ENCODE measurements at places on chromosomes 16 and 17. TPM values are rescaled to one million over a fixed set of nuclear protein-coding genes. Genes with fewer than 3 reads are reported as not detected.

DNA sequence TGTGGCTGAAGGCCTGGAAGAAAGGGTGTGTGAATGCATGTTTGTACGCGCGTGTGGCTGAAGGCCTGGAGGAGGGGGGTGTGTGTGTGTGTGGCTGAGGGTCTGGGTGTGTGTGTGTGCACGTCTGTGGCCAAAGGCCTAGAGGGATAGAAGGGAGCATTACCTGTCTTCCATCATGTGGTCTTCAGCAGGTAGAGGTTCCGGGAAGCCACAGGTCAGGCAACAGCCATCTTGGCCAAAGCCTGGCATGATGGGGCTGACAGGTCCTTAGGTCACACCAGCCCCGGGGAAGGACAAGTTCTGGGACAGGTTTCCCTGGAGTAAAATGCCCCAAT, 5.2 kb downstream of the LITAFD start:
- no peak for DNase-seq

DNA sequence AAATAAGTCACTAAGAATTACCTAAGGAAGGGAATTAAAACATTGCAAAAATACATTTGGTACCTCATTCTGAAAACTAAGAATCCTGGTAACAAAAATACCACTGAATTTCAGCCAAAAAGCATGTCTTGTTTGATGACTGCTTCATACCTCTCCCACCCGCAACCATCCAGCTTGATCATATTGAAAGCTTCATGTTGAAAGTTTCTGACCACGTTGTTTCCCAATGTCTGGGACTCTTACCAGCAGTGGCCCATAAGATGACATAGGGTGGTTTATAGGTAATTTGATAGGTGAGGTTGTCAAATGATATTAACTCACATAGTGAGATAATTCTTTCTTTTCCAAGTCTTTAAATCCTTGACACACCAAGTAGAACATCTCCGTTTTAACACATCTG, 139.3 kb downstream of the CDH11 start:
- DNase-seq: no peak

DNA sequence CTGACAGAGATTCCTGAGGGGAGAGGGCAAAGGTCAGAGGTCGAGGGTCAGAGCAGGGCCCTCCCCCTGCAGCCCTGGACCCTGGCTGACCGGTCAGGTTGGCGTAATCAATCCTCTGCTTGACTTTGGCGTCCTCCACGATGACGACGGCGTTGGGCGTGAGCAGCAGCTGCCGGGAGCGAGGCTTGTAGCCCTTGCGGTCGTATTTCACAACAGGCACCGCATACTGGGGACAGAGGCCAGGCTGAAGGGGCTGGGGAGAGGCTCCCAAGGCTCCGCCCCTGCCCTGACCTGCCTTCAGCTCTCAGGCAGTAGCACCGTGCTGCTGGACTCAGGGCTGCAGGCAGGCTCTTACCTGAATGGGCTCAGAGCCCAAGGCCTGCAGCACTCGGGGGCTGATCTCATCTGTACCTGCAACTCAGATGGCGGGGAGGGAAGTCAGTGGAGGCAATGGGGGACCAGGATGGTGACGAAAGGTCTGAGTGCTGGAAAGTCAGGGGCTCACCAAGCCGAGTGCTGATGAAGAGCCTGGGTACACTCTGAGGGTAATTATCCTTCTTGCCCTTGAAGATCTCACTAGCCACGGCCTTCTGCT, 12.0 kb upstream of the CRK start:
- no peak for DNase-seq

DNA sequence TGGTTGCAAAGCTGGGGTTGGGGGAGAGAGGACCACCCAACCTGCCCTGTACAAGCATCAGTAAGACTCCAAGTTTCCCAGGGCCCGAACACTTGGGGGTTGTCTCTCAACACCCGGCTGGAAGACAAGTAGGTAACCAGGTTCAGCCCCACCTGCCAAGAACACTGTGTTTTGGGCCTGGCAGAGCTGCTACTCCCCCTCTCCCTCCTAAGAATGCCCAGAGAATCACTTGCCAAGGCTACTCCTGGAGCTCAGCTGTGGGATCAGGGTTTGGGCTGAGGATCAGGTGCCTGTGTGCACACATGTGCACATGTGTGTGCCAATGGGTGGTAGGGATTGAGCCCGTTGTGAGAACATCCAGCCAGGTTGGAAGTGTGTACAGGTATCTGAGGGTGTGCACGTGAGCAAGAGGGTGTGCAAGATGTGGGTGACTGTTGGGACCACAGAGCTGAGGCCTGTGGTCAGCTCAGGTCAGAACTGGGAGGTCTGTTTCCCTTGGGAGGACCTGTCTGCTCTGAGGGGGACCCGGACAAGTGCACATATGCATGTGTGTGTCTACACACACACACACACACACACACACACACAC, 2.3 kb downstream of the HSD11B2 start:
- DNase-seq: no peak

- no peak for DNase-seq
Observed at GRCh38 chr17:78401246-78401645, 22.8 kb downstream of the PGS1 start.

GRCh38 chr17:58605470-58605869, 86.4 kb downstream of the TEX14 start:
- no peak for DNase-seq

- peak; percentile 8 for DNase-seq
Observed at GRCh38 chr16:9258423-9259051, 167.1 kb downstream of the HAPSTR1 start.

DNA sequence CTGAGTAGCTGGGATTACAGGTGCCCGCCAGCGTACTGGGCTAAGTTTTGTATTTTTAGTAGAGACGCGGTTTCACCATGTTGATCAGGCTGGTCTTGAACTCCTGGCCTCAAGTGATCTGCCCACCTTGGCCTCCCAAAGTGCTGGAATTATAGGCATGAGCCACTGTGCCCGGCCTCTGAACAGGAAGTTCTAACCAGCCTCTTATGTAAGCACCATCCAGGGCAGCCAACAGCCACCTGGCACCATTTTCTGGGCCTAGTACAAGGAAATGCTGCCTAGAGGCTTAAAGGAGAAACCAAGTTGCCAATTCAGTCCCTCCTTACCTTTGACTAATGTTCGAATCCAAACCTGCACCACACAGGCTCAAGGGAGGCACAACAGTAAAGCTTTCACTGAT, 8.5 kb upstream of the SLC39A11 start:
- no peak for DNase-seq

DNA sequence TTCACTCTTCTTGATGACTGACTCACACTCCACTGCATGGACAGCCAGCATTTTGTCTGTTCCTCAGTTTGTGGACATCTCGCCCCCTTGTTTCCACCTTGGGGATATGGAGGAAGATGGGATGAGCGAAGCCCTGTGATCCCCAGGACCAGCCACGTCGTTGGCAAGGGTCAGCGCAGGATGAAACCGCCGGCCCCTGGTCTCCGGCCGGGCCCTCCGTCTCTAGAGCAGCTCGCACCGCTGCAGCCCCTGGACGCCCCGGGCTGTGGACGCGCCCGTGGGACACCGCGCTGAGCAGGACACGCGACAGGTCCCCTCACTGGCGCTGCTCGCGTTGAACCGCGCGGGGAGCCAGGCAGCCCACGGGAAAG, 604 bp upstream of the ZC3H18 start:
- no peak for DNase-seq

- no peak for DNase-seq
Observed at GRCh38 chr16:337975-338575, 14.4 kb downstream of the AXIN1 start.

GRCh38 chr17:39240631-39241030, 14.9 kb upstream of the STAC2 start:
- no peak for DNase-seq

DNA sequence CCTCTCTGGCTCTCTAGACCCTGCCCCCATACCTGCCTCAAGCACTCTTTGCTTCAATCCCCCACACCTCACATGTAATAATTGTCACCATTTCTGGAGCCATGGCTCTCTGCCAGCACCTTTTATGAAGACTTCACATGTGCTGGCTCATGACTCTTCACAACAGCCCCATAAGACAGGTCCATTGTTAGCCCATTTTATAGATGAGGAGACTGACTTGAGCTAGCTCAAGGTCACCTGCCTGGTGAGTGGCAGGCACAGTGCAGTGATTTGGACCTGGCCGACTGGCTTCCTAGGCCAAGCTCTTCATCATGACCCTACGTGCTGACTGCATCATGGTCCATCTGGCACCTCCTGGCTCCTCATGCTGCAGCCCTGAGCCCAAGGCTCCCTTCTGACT, 25.0 kb downstream of the FAM20A start:
- no peak for DNase-seq

GRCh38 chr16:89177501-89177900, 6.0 kb downstream of the CDH15 start:
- no peak for DNase-seq

GRCh38 chr16:70267516-70267915, 15.8 kb upstream of the EXOSC6 start:
- DNase-seq: no peak

DNA sequence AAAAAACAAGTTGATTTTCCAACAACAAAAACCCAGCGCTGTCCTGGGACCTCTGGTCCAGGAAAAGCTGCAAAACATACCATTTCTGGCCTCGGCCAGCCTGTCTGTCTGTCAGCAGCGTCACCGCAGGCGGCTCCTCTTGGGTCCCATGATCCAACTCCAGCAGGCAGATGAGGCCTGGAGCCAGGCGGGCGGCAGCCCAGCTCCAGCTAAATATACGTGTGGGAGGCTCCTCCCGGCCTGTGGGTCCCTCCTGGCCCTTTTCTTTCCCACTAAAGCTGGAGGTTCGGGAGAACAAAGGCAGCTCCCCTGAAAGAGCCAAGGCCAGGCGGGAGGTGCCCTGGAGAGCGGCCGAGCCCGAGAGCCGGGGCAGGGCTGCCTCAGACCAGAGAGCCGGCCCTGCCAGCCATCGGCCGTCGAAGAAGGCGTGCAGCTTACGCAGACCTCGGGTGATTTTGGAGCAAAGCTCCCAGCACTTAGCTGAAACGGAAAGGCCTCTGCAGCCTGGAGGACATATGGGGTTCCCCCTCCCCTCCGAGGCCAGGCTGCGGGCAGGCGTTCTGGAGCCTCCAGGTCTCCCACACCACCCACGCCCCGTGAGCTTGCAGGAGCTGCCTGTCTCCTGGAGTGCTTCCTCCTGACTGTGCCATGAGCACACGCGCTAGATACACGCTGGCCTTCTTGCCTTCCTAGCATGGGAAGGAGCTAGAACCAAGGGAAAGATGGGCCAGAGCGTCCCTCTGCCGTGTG, 19.9 kb upstream of the JPH3 start:
- DNase-seq: no peak

DNA sequence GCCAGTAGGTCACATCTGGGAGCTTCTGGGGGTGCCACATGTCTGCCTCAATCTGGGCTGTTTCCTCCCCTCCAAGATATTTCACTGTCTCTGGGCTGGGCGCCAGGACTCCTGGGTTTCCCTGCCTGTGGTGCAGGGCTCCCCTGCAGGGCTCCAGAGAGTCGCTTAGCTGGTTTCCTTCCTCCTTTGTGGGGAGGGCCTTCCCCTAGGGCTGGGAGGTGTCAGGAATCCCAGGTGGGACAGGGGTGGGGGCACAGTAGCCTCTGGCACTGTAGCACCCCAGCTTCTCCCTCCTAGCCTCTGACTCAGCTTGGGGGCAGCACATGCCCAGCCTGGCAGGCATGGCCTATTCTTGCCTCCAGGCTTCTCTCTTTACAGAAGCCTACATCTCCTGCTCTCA, 2.6 kb downstream of the RARA start:
- DNase-seq: no peak

DNA sequence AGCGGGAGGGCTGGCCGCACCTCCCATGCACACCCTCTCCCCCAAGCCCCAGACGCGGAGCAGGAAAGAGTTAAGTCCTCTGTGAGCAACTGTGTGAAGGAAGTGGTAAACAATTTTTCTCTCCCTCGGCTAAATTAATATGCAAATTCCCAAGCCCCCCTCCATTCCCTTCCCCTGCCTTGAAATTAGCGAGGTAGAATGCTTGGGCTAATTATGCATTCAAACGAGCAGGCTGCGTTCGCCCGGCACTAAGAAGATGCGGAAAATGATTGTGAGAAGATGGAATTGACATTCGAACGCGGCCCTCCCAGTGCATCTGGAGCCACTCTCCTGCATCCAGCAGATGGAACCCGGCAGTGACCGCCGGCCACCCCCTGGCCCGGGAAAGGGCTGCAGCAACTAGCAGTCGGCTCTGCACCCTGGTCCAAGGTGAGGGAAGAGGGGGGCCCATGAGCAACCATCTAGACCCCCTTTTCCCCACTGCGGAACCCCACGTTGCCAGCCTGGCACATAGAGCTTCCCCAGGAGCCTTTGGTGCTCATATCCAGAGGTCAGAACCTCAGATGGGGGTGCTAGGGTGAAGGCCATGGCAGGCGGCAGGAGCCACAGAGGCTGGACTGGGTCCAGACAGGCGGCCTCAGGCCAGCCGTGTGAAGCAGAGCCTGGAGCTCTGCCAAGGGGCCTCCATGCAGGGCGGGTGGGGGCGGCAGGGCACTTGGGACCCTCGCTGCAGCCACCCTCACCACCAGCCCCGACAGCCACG, 49.1 kb upstream of the ACSF3 start:
- DNase-seq: no peak

DNA sequence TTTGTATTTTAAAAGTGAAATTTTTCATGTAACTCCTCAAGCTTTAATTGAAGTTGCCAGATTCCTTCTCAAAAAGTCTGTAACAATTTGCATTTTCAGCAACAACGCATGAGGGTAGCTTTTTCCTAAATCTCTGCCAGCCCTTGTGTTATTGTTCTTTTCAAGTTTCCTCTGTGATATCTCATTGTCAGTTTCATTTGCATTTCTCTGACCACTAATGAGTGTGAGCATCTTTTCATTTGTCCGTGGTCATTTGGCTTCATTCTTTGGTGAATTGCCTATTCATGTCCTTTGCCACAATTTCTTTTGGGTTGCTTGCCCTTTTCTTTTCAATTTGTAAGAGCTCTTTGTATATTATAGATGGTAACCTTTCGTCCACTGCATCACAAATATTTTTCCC, 68.0 kb upstream of the NKD1 start:
- no peak for DNase-seq

The PRR35 gene
- 14.0 TPM for polyA plus RNA-seq

The CDH1 gene
- polyA plus RNA-seq: 88.5 TPM

The HSD11B2 gene
- polyA plus RNA-seq: 42.7 TPM

The CASKIN1 gene
- 1.9 TPM for polyA plus RNA-seq

The MYH1 gene
- polyA plus RNA-seq: not detected

The LRRC46 gene
- polyA plus RNA-seq: 3.4 TPM

The CACNG1 gene
- polyA plus RNA-seq: not detected

The SOST gene
- 45.9 TPM for polyA plus RNA-seq

The TBC1D3H gene
- polyA plus RNA-seq: not detected

The ASGR1 gene
- 6.1 TPM for polyA plus RNA-seq

The SPNS2 gene
- polyA plus RNA-seq: 40.9 TPM

The TMEM235 gene
- polyA plus RNA-seq: not detected
